ENCODE measurements at places on chromosomes 13 and 19. TPM values are rescaled to one million over a fixed set of nuclear protein-coding genes. Genes with fewer than 3 reads are reported as not detected.

Gene KLK7
- total RNA-seq = 9.3 TPM

Gene MIR17HG
- 3.7 TPM for total RNA-seq

Gene LENG8
- 39.1 TPM for total RNA-seq

Gene SYNGR4
- not detected for total RNA-seq

Gene SHANK1
- total RNA-seq = 0.29 TPM

Gene PCDH9
- 0.40 TPM for total RNA-seq

Gene MRPL54
- total RNA-seq = 102 TPM

Gene OR7C1
- total RNA-seq = not detected

Gene CLIP3
- total RNA-seq = 0.51 TPM

Gene LYPD5
- not detected for total RNA-seq

DNA sequence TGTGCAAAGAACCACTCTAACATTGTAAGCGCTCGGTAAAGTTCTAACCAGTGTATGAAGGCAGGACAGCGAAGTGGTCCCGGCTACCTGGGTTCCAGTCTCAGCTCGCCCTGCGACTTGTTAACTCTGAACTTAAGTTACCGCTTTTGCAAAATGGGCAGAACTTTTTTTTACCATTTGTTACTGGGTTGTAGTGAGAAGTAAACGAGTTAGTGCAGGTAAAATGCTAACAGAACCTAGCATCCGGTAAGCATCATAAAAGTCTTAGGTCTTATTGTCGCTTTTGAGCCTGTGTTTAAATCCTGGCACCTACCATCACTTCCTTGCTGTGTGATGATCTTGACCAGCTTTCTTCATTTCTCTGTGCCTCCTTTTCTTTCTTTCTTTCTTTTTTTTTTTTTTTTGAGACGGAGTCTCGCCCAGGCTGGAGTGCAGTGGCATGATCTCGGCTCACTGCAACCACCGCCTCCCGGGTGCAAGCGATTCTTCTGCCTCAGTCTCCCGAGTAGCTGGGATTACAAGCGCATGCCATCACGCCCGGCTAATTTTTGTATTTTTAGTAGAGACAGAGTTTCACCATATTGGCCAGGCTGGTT is 734 bp upstream of the TRMT1 start:
- DNase-seq = no peak

GRCh38 chr13:98226496-98226895 is 49.4 kb upstream of the RNF113B start:
- DNase-seq = no peak

GRCh38 chr13:53159431-53159830 is 130.8 kb downstream of the OLFM4 start:
- DNase-seq = no peak

GRCh38 chr13:82993417-82993816 is 888.9 kb downstream of the SLITRK1 start:
- no peak for DNase-seq

DNA sequence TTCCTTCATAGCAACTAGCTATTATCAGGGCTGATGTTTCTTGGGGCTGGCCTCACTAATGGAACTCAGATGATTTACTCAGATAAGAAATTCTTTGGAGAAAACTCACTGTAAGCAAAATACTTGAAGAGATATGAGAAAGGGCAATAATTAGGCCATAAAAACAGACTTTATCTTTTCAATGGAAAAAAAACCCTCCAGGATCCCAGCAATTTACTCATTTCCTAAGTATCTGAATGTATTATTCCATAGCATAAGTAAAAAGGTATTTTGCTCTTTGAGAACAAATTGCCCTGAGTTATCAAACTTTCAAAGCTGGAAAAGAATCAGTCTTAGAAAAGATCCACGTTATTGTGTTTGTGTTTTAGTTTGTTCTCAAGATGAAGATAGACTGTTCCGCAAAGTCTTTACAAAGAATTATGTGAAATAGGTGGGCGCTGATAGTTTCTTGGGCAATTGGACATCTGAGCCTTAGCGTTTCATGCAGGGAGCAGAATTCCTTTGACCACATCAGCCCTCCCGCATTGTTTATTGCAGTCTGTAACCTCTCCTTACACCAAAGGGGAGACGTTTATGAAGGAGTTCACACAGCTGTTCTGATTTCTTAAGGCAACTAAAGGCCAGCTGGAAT is 29.1 kb upstream of the CSNK1A1L start:
- no peak for DNase-seq

DNA sequence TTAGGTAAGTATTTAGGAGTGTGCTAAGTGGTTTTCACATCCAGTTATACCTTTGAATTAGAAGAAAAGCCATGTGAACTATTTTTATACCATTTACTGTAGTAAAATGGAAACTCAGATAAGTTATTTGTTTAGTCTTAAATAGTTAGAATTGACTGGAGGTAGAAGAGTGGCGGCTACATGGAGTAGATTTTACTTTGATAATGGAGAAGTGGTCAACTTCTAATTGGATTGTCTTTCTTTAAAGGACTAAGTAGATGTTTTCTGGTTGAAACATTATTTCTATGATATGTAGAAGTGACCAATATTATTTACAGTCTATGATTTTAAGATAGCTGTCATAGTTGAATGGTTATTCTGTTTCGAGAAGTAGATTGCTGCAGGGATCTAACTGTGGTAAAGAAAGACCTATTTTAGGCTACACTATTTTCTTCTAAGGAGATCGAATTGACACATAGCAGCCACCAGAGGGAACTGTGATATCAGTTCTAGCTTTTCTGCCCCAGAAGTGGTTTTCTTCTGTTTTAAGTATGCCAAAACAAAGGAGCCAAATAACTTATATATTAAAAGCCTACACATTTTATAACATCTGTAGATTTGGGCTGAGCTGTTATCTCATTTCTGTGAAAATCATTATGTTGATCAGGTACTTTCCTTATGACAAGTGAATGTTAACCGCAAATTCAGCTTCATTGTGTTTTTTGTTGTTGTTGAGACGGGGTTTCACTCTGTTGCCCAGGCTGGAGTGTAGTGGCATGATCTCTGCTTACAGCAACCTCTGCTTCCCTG is 26.1 kb downstream of the ZMYM2 start:
- DNase-seq = no peak

GRCh38 chr19:13905634-13906520 is at the start of the genes BRME1 and CC2D1A:
TSS of gene BRME1 (minus strand) at chr19:13906117. CDS start at chr19:13904892, 1,225 bp downstream.
TSS of gene CC2D1A (plus strand) at chr19:13906201. CDS start at chr19:13906442, 241 bp downstream.
- peak; percentile 16 for DNase-seq

- no peak for DNase-seq
These were observed 193.8 kb downstream of the KATNAL1 start for GRCh38 chr13:30113551-30113950.

DNA sequence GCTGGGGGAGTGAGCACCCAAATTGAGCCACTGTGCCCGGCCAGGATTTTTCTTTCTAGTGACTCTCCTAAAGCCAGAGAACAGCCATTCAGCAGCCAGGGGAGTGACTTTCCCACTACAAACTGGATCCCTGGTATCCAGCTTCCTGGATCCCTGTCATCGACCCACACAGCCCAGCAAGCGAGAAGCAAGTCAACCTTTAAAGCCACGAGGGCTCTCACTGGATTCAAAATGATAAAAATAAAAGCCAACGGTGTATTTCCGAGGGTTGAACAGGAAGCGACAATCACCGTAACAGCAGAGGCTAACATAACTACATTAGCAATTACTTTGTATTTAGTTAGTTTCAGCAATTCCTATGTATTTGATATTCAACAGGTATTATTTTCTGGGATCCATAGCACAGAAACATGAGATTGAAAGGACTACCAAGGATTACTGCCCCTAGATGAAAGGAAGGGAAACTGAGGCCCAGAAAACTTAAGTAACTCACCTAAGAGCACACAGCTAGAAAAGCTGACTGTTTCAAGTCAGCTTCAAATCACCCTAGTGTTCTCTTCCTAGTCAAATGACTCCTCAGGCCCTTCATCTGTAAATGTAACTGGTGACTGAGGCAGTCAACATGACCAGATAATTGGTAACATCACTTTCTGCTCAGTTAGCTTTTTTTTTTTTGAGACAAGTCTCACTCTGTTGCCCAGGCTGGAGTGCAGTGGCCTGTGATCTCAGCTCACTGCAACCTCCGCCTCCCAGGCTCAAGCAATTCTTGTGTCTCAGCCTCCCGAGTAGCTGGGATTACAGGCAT is 2.7 kb downstream of the RFX1 start:
- DNase-seq = no peak

- no peak for DNase-seq
These were observed 77.4 kb upstream of the RNF113B start for GRCh38 chr13:98254513-98254912.

GRCh38 chr19:2168619-2169424 is 5.1 kb downstream of the DOT1L start:
- peak; percentile 90 for DNase-seq

DNA sequence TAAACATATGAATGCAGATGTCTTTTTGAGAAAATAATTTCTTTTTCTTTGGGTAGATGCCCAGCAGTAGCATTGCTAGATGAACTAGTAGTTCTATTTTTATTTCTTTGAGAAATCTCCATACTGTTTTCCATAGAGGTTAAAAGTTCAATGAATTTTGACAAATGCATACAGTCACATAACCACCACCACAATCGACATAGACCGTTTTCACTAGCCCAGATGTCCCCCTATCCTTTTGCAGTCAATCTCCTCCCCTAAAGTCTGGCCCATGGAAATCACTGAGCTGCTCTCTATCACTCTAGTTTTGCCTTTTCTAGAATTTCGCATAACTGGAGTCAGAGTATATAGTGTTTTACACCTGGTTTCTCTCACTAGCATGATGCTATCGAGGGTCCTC is 10.8 kb downstream of the FAM216B start:
- no peak for DNase-seq

DNA sequence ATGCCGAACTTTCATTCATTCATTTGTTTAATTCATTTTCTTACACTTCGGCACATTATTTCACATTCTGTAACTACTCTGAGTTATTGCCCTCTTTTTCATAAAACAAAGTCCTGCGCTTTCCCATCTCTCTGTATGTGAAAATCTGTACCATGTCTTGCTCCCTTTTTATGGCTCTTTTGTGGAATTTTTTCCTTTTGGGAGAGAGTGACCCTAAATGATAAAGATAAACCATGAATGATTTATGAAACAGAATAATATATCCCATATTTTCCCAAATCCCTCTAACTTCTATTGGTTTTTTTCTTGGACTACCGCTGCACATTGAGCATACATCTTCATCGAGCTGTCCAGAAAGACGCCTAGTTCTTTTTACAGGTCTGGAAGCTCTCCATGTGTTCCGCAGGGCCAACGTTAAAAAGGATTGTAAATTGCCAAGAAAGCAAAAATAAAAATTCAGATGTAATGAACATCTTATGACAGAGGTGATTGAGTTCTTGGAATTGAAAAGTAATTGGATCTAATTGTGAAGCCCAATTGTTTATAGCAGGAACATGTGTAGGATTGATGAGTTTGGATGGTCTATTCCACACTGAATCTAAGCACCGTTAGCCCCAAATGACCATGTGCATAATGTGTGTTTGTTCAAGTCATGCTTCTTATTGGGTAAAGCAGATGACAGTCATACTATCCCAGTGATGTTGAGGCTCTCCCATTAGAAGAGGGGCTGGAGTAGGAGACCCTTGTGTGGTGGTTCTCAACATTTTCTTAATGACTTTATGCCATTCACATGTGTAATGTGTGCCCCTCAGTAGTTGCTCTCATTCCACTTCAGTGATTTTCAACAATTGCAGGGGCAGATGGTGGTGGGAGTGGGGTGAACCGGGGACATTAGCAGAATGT is 378.9 kb downstream of the DLEU7 start:
- DNase-seq = no peak

DNA sequence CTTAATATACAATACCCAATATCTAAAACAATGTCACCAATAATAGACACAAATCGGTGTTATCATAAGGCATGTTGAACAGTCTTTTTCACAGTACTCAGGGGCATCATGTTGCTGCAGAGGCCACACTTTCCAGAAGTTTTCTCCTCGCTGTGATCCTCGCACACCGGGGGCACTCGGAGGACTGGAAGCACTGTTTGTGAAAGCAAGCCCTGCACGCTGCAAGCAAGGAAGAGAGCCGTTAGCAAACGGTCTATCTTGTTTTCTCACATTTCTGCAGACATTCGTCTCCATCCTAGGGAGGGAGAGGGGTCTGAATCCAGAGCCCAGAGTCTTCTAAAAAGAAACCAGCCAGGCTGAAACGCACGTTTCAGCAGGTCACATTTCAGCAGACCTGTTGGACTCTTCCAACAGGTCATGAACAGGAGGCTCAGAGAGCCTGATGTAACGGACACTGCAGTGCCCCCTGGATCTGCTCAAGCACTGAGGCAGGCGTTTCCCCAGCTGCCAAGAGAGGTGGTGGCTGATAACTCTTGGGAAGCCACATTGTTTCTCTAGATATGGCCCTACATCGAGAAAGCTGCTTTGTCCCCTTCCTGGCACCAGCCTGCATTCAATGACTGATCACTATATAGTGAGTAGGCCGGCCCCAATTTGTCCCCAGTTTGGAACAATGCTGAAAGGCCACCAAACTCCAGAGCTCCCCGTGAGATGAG is 43.6 kb downstream of the RUBCNL start:
- DNase-seq = no peak

DNA sequence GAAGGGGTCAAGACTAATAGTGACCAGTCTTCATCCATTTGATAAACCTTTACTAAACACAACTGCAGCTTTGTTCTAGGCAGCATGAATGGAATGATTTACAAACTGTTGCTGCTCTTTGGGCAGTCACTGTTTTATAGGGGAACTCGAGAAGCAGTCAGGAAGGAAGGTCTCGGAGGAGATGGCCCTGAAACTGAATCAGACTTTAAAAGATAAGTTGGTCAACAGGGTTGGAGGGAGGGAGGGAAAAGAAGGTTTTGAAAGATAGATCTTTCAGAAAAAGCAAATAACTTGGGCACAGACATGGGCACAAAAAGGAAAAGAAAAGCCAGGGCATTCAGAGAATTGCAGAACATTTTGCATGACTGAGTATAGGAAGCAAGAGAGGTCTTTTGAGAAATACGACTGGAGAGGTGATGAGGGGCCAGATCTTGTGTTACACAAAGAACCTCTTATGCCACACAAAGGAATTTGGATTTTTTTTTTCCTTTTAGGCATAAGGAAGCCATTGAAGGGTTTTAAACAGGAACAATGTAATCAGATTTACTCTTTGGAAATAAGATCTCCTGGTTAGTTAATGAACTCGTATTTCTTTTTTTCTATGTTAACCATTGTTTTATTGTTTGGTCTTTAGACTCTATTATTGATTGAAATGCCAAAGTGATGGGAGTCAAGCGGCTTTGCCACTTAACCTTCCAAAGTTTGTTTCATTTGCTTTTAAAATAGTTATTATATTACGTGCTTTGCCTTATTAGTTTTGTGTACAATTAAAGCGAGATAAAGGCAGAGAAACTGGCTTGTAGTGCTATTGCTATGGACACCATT is 37.5 kb upstream of the SACS start:
- DNase-seq = no peak

GRCh38 chr13:93942016-93942415 is 537.5 kb downstream of the DCT start:
- DNase-seq = no peak

DNA sequence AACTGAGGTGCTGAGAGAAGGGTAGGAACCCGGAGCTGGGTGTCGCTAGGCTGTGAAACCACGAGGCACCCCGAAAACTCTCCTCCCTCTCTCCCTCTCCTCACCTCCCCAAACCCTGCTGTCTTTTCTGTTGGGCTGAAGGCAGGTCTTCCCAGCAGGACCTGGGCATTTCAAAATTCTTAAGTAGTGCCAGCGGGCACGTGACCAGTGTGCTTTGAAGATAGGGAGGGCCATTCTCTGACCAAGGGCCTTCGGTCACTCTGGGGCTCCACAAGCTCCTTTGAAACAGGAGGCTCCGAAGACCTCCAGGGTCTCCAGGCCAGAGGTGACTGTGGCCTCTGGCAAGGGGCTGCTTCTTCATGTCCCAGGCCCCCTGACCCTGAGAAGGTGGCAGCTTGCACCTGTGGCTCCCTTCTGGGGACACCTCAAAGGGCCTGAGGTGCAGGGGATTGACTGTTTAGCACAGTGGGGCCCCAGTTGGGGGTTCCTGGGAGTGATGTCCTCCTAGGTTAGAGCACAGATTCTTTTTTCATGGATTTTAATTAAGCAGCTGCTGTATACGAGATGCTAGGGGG is 48.3 kb downstream of the DNM2 start:
- no peak for DNase-seq
